Activated CD8-positive, alpha-beta memory T cell treated with anti-CD3 and anti-CD28 coated beads for 24 hours (primary cell): ENCODE measurements at places on chromosomes 3 and 15.

GRCh38 chr3:23944007-23944783 lies 891 bp upstream of the NR1D2 start:
- no peak for DNase-seq

DNA sequence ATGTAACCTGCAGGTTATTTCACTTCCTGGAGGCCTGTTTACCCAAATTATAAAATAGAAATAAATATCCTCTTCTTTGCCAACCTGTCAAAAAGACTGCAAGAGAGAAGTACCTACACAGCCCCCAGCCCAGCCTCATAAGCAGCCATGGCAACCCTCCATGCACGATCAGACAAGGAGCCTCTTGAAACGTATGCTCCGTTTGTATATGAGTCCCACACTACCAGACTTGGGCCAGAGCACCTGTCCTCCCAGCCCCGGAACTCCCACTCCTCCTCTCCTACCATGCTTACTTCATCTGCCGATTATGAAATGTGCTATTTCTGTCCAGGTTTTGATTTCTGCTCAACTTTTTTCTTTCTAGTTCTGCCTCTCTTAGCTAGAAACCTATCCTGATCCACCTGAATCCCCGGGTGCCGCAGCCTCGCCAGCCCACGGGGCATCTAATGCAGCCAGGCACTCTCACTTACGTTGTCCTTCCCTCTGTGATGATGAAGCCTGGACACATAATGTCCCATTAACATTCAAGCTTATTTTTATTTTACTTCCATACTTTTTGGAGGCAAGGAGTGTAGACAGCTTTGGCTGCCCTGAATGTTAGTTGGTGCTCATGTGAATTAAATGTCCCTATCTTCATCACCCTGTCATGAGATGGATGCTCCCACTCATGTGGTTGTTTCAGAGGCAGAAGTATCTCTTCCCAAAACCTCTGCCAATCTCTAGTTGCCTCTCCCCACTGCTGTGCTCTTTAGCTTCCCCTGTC lies 73.8 kb downstream of the MB21D2 start:
- DNase-seq, result no peak

DNA sequence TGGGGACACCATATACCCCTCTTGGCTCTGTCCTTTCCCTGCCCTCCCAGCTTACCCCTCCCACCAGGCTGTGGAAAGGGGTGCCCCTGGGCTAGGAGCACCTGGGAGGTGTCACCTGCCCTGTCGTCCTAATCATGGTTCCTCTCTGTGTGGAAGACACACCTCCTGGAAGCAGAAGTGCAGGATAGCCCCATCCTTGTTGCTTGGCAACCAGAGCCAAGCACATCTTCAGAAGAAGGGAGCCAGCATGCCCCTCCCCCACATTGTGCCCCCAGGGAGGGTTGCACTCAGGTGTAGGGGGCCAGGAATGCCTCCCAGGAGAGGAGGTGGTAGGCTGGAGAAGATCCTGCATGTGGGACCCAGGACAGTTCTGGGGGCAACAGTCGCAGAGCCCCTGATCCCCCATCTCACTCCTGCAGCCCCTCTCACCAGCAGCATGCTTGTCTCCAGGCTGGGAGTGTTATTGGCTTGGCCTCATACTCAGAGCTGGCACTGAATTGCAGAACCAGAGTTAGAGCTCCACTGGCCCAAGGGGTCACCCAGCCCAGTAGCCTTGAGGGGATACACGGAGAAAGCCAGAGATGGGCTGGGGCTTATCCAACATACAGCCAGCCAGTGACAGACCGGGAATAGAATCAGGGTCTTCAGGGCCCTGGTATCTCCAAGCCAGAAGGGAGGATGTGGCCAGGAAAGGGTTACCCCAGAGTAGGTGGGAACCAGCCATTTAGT lies 8.4 kb downstream of the RAB6B start:
- DNase-seq, result no peak

DNA sequence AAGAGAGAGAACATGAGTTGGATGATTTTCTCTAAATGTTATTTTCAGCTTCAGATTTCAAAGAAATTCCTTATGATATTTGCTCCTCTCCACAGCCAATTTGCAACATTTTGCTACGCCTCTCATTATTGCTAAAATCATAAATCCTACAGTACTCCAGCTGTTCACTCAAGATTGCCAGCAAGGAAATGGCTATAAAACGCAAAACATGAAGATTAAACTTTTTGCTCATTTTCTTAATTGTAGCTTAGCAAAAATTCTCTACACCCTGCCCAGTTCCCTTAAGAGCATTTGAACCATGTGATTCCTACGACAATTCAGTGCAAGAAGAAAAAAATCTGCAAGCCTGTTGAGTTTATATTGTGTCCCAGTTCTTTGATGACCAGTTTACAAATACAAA lies 6.8 kb downstream of the CHRNA3 start:
- DNase-seq, result no peak

GRCh38 chr3:126982126-126982470 lies 817 bp upstream of the PLXNA1 start:
- DNase-seq, result no peak

DNA sequence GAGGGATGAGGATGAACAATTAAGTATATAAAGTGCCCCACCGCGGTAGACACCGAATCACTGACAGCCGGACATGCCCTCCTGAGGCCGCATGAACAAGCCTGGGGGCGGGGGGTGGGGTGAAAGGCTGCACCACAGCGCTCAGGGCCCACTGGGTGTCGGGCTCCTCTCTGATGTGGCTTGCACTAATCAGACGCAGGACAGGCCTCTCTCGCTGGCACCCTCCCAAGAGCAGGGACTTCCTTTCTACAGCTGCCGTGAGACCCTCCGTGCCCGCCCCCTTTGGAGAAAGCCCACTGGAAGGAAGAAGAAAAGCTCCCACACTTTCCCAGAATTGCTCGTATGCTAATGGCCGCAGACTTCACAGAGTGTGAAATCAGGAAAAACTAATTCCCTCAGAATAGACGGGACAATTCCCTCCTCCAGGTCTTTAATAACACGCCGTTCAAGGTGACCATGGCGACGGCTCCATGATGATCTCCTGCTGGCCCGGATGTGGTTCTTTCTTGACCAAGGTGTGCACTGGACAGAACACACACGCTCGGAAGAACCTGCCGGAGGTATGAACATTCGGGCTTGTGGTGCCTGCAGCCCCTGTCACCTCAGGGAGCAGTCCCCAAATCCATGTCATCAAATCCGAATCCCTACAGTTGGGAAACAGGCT lies 32.0 kb downstream of the IQSEC1 start:
- no peak for DNase-seq

- no peak for DNase-seq
Observed at GRCh38 chr3:194049394-194049793, 86.6 kb upstream of the HES1 start.

DNA sequence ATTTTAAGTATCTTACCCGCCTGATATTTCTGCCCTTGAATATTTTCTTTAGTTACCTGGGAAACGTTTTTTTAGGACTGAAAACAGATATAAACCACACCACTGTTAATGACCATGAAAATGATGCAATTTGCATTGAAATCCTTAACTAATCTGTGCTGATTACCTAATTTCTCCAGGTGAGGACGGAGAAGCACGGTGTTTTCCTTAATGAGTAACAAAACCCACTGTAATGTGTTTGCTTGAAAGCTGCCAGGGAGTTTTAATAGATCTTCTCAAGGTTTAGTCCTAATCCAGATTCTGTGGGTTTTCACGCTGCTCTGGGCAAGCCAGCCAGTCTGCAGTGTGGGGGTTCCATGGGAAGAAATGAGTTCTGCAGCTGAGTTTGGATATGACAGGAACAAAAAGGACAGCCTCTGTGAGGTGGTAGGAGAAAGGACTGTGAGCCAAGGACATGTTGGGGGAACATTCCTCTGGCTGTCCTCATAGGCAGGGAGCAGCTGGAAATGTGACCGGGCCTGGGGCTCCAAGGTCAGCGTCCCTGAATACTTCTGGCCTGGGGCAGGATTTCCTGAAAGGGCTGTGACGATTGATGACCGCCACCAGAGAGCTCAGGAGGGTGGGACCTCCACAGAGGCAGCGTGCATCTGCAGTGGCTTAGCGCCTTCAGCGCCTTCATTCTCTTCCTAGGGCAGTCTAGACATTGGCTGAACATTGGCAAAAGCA lies 18.6 kb downstream of the THSD4 start:
- no peak for DNase-seq

DNA sequence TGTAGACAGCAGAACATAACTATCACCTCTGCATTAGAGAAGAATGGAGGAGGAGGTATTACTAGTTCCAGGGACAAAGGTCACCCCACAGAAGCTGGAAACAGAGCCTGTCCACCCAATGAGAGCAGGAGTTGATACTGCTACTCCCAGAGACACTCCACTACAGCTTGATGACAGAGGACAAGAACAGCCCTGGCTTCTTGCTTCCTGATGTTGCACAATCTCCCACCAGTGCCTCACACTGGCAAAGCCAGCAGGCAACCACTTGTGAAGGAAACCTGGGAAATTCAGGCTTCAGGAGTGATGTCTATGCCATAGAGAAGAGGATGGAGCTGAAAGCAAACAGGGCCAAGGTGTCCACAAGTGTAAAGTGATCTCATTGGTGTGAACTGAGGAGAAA lies 78.0 kb upstream of the POU1F1 start:
- no peak for DNase-seq

DNA sequence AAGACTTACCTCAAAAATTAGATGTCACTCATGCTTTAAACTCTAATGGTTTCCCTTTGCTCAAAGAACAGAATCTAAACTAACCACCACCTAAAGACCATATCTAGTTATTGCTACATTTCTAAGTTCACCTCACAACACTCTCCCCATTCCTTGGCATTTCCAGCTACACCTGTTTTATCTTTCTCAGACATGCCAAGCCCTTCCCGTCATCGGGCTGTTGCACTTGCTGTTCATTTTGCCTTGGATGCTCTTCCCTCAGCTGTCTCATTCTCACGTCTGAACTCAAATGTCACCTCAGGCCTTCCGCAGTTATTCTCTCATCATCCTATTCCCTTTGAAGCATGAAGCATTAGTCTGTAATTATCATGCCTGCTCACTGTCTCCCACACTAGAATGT lies 1.1 kb upstream of the ACTR8 start:
- DNase-seq, result no peak

DNA sequence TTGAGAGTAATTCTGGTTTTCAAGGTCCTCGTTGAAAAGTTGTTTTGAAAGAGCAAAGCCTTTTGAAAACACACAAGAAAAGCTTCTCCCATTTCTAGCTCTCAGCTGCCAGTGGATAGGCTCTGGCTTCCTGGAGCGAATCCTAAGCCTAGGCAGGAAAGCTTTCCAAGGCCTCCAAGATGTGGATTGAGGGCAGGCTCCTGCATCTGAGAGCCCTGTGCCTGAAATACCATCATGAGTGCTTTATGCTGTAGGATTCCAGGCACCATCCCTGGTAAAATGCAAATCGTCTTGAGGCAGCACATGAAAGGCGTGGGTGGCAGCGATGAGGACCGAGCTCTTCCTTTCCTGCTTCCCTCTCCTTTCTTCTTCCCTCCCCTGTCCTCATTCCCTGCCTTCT lies 60.7 kb upstream of the CORO2B start:
- DNase-seq, result no peak

DNA sequence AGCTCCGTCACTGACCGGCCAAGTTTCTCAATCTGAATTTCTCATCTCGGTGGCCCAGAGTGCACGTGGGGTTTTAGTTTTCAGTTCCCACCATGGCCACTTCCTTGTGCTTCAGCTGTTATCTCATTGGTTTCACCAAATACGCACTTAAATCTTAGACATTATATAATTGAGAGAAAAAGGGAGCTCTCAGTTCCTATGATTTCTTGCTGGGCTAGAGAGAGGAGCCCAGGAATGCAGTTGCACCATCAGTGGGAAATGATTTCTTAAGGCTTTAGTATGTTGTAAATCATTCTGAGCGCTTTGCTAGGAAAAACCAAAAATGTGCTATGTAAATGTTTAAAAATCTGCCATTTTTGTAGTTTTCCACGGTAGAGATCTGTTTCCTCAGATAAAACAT lies 53.2 kb downstream of the OXNAD1 start:
- DNase-seq, result no peak

DNA sequence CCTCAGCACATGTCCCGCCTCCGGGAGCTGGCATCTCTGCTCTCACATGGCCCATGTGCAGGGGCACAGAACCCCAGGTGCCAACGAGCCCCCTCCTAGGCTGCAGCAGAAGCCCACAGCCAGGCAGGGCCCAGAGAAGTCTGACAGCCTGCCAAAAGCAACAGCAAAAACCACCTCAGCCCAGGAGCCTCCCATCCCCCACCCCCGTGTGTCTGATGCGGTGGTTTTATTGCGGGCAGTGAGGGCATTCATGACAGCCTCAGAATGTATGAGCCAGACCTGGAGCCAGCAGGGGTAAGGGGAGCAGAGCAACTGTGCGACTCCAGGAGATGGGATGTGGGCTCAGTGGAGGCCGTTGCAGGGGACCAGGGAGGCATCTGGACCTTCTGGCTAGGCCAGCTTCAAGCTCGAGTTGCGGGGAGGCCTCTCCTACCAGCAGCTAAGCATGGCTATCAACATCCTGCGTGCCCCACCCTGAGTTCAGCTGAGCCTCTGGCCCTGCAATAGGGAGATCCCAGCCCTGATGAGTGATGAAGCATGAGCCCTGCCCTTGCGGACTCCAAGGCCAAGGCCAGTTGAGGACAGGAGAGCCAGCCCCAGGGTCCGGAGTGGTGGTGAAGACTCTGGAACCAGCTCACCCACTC lies 52.5 kb downstream of the CYP11A1 start:
- DNase-seq, result peak; percentile 78

DNA sequence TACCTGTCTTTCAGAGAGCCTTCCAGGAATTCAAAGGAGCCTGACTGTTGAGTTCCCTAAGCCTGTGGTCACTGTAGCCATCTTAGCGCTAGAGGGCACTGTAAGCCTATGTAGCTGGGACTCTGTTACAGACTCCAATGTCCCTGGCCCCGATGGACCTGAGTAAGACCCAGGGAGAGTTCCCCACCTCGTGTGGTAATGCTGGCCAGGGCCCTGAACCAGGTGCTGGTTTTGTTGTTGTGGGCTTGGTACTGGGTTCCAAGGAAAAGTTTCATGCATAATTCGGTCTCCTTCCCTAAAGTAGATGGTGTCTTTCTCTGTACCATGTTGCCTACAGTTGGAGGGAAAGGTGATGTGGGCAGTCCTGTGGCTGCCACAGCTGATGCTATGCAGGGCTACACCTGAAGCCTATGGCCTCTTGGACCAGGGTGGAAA lies 32.4 kb downstream of the CDAN1 start:
- DNase-seq, result peak; percentile 73

GRCh38 chr3:141828890-141829289 lies 47.6 kb upstream of the ATP1B3 start:
- no peak for DNase-seq

- no peak for DNase-seq
Observed at GRCh38 chr3:29290596-29290995, 9.7 kb downstream of the RBMS3 start.

- no peak for DNase-seq
Observed at GRCh38 chr15:91132079-91132478, 32.0 kb downstream of the SV2B start.
